ENCODE measurements at places on chromosomes 16 and 17.

GRCh38 chr17:82789051-82789592 is 37.3 kb downstream of the TBCD start:
- DNase-seq, result no peak

- no peak for DNase-seq
Measured at GRCh38 chr17:9612006-9612405, 33.3 kb upstream of the USP43 start.

DNA sequence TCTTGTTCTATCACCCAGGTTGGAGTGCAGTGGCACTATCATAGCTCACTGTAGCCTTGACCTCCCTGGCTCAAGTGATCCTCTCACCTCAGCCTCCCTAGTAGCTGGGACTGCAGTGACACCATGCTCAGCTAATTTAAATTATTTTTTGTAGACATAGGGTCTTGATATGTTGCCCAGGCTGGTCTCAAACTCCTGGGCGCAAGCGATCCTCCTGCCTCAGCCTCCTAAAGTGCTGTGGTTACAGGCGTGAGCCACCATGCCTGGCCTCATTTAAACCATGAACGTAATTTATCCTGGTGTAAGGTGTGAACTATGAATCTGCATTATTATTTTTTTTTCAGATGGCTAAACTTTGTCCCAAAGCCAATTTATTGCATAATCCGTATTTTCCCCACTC is 37.3 kb downstream of the LAT start:
- no peak for DNase-seq

- DNase-seq, result no peak
Measured at GRCh38 chr16:51181503-51181811, 30.4 kb upstream of the SALL1 start.

DNA sequence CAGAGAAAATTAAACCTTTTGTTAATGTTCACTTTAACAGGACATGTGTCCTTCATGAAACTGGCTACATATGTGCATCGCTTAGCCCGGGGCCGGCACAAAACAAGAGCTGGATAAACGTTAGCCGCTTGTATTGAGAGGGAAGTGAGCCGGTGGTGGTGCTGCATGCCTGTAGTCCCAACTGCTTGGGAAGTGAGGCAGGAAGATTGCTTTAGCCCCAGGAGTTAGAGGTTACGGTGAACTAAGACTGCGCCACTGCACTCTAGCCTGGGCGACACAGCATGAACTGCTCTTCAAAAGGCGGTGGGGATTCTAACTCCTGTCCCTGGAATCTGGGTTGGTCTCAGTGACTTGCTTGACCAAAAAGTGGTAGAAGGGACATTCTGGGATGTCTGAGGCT is 15.0 kb upstream of the SPHK1 start:
- DNase-seq, result no peak
